ENCODE measurements at places on chromosomes 12 and 14. TPM values are rescaled to one million over a fixed set of nuclear protein-coding genes. Genes with fewer than 3 reads are reported as not detected.

Gene RERG
- not detected for total RNA-seq

GRCh38 chr12:40989785-40990184 lies 198.3 kb upstream of the PDZRN4 start:
- no peak overlapping the region for H3K27ac ChIP-seq
- no peaks in the 10 kb centered on the region for H3K36me3 ChIP-seq
- no peak for DNase-seq
- no peak overlapping the region for H3K4me3 ChIP-seq
- no peaks in the 10 kb centered on the region for H3K27me3 ChIP-seq

- no peaks in the 10 kb centered on the region for H3K27me3 ChIP-seq
- DNase-seq = no peak
- H3K27ac ChIP-seq = no peak overlapping the region
These were observed 290.9 kb downstream of the TMEM117 start for GRCh38 chr12:44126806-44127205.

- H3K36me3 ChIP-seq = no peaks in the 10 kb centered on the region
- H3K4me3 ChIP-seq = no peak overlapping the region
- H3K4me1 ChIP-seq = no peaks in the 10 kb centered on the region
- no peak for DNase-seq
- H3K27me3 ChIP-seq = no peaks in the 10 kb centered on the region
These were observed 3.9 kb upstream of the TMTC2 start for GRCh38 chr12:82682851-82683261.

- H3K4me3 ChIP-seq = no peak overlapping the region
- DNase-seq = no peak
- peaks cover 16% of the 10 kb centered on the region for H3K27me3 ChIP-seq
- no peak overlapping the region for H3K27ac ChIP-seq
- no peaks in the 10 kb centered on the region for H3K36me3 ChIP-seq
These were observed 52.6 kb upstream of the PRMT8 start for GRCh38 chr12:3438401-3438800.

Gene CATSPERB
- not detected for total RNA-seq

Gene KCNA5
- not detected for total RNA-seq

DNA sequence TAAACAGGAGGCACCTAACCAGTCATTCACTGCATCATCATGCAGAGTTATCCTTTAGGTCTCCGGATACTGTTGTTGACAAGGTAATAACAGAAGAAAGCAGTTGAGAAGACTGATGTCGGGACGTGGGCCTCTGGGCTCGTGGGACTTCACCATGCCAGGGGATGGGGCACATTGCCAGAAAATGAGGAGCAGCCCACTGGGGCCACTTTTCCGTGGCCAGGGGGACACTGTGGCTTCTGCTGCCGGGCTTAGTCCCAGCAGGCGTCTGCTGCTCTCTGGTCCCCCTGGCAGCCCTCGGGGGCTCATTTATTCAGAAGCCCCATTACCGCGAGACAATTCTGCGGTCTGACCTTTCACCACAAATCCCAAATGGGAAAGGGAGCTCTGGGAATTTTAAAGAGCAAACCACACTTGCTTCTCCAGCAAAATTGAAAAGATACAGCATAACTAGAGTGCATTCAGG lies 201.2 kb downstream of the DAD1 start:
- H3K4me3 ChIP-seq = peak overlapping the region; percentile 35
- no peaks in the 10 kb centered on the region for H3K36me3 ChIP-seq
- DNase-seq = peak; percentile 76
- H3K27ac ChIP-seq = peak overlapping the region; percentile 1

Gene LRTM2
- total RNA-seq = not detected

Gene MGAT4C
- 0.03 TPM for total RNA-seq

DNA sequence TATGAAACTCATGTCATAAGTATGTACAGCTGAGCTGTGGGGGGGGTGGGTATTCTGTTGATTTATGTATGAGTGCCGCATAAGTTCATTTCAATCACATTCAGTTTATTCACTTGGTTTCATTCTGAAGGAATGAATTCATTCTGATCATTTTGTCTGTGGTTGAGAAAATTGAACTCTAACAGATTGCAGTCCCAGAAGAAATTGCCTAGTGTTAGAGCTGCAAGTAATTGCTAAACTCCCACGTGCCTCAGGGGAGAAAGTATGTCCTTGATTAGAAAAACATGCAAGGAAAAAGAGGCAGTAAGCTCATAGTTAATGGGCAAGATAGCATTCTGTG lies 442.4 kb upstream of the MGAT4C start:
- H3K27ac ChIP-seq = no peak overlapping the region
- no peaks in the 10 kb centered on the region for H3K4me1 ChIP-seq
- no peak overlapping the region for H3K4me3 ChIP-seq
- H3K27me3 ChIP-seq = no peaks in the 10 kb centered on the region
- DNase-seq = peak; percentile 4

- H3K27ac ChIP-seq = no peak overlapping the region
- no peaks in the 10 kb centered on the region for H3K36me3 ChIP-seq
- peaks cover 24% of the 10 kb centered on the region for H3K27me3 ChIP-seq
These were observed 5.1 kb downstream of the TESC start for GRCh38 chr12:117093918-117094630.

GRCh38 chr12:55688716-55689655 lies 18.7 kb downstream of the ITGA7 start:
- no peaks in the 10 kb centered on the region for H3K36me3 ChIP-seq
- DNase-seq = no peak
- peaks cover 7% of the 10 kb centered on the region for H3K4me1 ChIP-seq
- H3K4me3 ChIP-seq = no peak overlapping the region
- no peak overlapping the region for H3K27ac ChIP-seq
- no peaks in the 10 kb centered on the region for H3K27me3 ChIP-seq

DNA sequence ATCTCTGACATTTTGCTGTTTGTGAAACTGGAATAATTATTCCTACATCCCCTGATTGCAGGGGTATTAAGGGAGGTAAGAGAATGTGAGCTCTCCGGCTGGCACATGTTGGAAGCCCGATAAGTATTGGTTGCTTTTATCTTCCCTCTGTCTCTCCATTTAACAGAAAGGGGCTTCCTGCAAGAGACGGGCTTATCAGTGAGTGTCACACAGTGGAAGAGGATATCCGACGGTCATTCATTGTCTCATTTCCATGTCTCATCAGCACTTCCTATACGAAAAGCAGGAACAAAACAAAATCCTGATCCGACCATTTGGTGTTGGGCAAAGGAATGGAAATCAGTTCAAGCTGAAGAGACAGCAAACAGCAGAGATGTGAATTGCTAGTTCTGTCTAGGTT lies 10.7 kb downstream of the DYRK4 start:
- H3K27me3 ChIP-seq = no peaks in the 10 kb centered on the region
- no peaks in the 10 kb centered on the region for H3K4me1 ChIP-seq
- DNase-seq = no peak
- H3K36me3 ChIP-seq = peaks cover 3% of the 10 kb centered on the region
- no peak overlapping the region for H3K4me3 ChIP-seq

Gene AKAP5
- 2.5 TPM for total RNA-seq

DNA sequence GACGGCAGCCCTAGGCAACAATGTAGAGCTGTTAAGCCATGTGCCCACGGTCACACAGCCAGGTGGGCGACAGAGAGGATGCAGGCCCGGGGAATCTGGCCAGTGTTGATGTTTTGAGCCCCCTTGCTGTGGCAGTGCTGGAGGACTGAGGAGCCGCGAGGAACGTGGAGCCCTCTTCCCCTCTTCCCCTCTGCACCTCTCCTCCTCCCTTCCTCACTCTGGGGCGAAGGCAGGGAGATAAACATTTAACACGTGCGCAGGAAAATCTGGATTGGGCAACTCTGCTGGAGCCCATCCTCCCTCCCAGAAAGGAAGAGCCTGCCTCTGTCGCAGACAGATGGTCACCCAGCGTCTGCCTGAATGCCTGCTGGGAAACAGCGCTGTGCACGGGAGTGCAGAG lies 376.8 kb downstream of the FUT8 start:
- H3K27ac ChIP-seq = no peak overlapping the region
- H3K4me3 ChIP-seq = no peak overlapping the region
- no peaks in the 10 kb centered on the region for H3K36me3 ChIP-seq
- no peak for DNase-seq
- H3K4me1 ChIP-seq = no peaks in the 10 kb centered on the region

Gene AKAP6
- total RNA-seq = 11.4 TPM

DNA sequence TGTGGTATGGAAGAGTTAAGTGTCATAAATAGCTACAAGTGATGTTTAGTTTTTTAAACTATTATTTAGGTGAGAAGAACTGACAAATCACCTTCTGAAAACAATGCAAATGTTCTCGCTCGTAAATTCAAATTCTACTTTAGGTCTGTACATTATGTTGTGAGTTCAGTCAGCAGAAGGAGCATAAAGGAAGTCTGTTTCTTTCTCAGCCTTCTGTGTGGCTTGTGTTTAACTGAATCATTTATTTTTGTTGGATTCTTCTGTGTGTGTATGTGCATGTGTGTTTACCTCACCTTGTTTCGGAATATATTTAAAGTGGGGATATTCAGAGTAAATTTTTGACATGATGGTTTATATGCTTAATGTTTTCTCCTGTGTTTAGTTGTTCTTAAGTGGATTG lies 285.9 kb downstream of the TMTC2 start:
- DNase-seq = no peak
- H3K4me3 ChIP-seq = no peak overlapping the region
- H3K4me1 ChIP-seq = peaks cover 7% of the 10 kb centered on the region

DNA sequence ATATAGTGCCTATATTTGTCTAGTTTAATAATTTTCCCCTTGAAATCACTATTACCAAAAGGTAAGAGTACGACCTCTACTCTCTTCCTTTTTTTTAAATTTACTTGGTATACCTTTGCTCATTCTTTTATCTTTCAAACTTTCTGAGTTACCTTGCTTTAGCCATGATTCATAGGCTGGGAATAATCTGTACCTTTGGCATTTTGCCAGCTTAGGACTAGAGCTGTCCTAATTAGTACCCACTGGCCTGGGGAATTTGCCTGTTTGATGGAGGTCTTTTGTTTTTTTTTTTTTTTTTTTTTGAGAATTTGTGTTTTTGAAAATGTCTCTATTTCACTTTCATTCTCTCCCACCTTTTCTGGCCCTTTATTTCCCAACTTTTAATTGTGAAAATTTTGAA lies 8.7 kb upstream of the SLC4A8 start:
- no peaks in the 10 kb centered on the region for H3K4me1 ChIP-seq
- H3K27me3 ChIP-seq = peaks cover 17% of the 10 kb centered on the region
- H3K27ac ChIP-seq = no peak overlapping the region
- H3K36me3 ChIP-seq = no peaks in the 10 kb centered on the region
- DNase-seq = no peak
- no peak overlapping the region for H3K4me3 ChIP-seq

DNA sequence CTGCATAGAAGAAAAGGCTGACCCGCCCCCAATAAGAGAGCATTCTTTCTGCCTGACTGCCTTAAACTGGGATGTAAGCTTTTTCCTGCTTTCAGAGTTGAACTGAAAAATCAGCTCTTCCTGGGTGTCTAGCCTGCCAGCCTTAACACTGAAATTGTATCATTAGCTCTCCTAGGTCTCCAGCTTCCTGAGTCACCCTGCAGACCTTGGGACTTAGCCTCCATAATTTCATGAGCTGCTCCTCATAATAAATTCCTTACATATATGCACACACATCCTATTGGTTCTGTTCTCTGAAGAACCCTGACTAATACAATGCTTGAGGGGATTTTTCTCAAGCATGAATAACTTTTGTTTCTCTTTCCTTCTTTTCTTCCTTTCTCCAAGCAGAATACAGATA lies 76.4 kb upstream of the FAR2 start:
- H3K4me1 ChIP-seq = peaks cover 13% of the 10 kb centered on the region
- no peaks in the 10 kb centered on the region for H3K27me3 ChIP-seq
- H3K36me3 ChIP-seq = no peaks in the 10 kb centered on the region
- no peak overlapping the region for H3K27ac ChIP-seq
- no peak for DNase-seq

Gene VDR
- 0.10 TPM for total RNA-seq

GRCh38 chr12:47963340-47964040 lies at the start of gene TMEM106C:
Gene TMEM106C, plus strand, starts transcription at chr12:47963596. Its CDS starts 641 bp downstream, at chr12:47964237.
- DNase-seq = peak; percentile 95
- H3K27ac ChIP-seq = no peak within 1 kb of the TSS
- no peaks in the 10 kb centered on the region for H3K27me3 ChIP-seq

Gene RTL1
- total RNA-seq = 0.08 TPM

- peak; percentile 2 for DNase-seq
- H3K4me3 ChIP-seq = no peak overlapping the region
- H3K4me1 ChIP-seq = no peaks in the 10 kb centered on the region
- no peaks in the 10 kb centered on the region for H3K36me3 ChIP-seq
These were observed 85.9 kb downstream of the PTGER2 start for GRCh38 chr14:52399921-52400595.

DNA sequence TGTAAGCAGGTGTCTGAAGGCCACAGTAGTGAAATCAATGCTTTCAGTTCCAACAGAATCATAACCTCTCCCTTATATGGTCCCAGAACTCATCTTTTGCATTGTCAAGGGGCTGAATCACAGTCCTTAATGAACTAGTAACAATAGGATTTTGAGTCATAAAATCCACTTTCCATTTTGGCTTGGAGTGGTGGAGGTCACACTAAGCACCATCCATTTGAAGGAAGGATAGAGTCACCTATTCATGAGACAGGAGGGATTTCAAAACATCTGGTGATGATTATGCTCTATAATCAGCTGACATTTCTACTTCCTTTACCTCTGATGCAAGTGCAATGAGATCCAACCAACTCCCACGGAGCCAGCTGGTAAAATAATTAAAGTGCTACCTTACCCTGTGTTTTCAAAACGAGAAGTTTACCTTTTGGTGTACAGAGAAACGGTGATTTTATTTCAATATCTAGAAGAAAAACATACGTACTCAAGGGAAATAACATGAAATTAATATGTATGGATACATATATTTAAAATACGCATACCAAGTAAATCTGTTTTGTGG lies 59.1 kb downstream of the TMEM132D start:
- no peaks in the 10 kb centered on the region for H3K27me3 ChIP-seq
- H3K36me3 ChIP-seq = no peaks in the 10 kb centered on the region
- no peaks in the 10 kb centered on the region for H3K4me1 ChIP-seq
- DNase-seq = no peak

Gene SLC6A13
- total RNA-seq = not detected

- no peak for DNase-seq
- H3K4me3 ChIP-seq = no peak overlapping the region
- H3K27me3 ChIP-seq = no peaks in the 10 kb centered on the region
These were observed 42.6 kb upstream of the SYCP3 start for GRCh38 chr12:101781834-101782233.

Gene P2RX7
- total RNA-seq = 1.3 TPM

DNA sequence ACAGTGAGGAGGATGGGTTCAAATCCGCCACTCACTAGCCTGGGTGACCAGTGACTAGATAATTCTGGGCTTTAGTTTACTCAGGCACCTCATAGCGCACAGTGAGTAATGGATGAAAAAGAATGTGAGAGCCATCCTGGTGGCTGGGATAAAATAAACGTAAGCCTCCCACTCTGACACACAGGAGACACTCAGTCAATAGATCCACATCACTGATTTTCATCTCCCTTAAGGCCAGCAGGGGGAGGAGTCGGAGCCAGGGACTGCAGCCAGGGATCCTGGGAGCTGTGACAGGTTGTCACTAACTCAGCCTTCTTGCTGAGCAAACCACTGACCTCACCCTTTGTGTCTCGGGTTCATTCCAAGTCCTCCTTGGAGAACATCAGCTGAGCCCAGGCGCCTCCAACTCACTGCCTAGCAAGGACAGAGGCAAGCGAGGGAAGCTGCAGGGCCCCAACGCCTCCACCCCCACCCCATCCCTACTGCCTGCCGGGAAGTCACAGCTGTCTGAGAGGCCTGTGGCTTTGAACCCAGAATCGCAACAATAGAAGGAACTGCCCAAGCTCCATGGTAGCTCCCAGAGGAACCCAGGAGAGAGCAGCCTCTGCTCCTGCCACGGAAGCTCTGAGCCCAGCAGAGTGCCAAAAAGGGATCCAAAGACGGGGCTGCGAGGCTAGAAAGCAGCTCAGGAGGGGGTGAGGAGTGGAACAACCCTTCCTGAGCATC lies 30.7 kb downstream of the PXN start:
- H3K4me1 ChIP-seq = peaks cover 71% of the 10 kb centered on the region
- no peaks in the 10 kb centered on the region for H3K36me3 ChIP-seq
- H3K4me3 ChIP-seq = peak overlapping the region; percentile 40
- H3K27me3 ChIP-seq = no peaks in the 10 kb centered on the region

Measured in SJCRH30 (cell line).